ENCODE measurements at places on chromosomes 4 and X.

GRCh38 chr4:130403221-130403620, 1307.3 kb downstream of the C4orf33 start:
- DNase-seq = no peak

GRCh38 chr4:33255094-33255493, 2534.9 kb downstream of the PCDH7 start:
- no peak for DNase-seq

GRCh38 chr4:74848774-74849173, 54.5 kb upstream of the BTC start:
- DNase-seq = no peak

DNA sequence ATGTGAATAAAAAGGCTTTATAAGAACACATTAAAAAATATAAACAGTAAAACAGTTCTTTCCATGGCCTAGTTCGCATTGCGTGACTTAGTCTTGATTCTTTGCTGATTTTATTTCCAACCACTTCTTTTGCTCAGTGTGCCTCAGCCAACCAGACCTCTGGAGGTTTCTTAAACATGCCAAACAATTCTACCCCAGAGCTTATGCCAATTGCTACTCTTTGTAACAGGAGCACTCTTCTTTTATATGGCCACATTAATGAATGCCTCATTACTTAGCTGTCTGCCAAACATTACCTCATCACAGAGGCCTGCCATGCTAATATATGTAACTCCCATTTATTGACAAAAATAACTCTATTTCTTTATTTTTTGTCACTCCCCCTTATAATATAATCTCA, 202.3 kb downstream of the NDST4 start:
- DNase-seq = no peak

DNA sequence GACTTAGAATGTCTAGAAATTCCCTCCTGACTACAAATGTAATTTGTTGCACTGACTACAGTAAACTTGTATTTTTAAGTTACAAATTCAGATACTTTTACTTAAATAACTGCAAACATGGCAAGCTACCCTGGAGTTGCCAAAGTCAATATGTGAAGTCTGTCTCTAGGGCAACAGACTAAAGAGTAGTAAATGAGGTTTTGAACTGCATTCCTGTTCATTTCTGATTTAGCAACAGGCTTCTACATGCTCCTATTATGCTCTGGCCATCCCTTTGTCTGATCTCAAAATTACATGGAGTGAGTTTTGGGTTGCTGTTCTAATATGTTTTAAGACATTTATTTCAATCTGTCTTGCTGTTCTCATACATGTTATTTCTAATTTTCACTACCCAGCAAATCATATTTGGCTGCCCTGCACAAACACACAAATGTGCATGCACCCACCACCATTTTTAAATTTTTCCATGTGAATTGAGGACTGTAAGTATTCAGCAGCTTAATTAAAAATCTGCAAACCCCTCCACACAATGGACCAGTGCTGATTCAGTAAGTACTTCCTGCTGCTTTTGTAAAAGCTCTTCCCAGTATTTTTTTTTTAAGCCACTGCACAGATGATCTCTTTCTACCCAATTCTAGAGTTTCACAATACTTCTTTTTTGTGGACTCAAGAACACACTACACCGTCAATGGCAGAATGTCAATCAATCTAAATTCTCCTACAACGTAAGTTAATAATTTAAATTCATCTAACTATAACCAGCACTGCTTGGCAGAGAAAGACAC, 26.7 kb downstream of the SH3RF1 start:
- DNase-seq = peak; percentile 58

GRCh38 chr4:139014371-139015268, 961 bp upstream of the NOCT start:
- DNase-seq = no peak

- DNase-seq = no peak
Measured at GRCh38 chr4:82524570-82525152, 37.1 kb downstream of the TMEM150C start.

DNA sequence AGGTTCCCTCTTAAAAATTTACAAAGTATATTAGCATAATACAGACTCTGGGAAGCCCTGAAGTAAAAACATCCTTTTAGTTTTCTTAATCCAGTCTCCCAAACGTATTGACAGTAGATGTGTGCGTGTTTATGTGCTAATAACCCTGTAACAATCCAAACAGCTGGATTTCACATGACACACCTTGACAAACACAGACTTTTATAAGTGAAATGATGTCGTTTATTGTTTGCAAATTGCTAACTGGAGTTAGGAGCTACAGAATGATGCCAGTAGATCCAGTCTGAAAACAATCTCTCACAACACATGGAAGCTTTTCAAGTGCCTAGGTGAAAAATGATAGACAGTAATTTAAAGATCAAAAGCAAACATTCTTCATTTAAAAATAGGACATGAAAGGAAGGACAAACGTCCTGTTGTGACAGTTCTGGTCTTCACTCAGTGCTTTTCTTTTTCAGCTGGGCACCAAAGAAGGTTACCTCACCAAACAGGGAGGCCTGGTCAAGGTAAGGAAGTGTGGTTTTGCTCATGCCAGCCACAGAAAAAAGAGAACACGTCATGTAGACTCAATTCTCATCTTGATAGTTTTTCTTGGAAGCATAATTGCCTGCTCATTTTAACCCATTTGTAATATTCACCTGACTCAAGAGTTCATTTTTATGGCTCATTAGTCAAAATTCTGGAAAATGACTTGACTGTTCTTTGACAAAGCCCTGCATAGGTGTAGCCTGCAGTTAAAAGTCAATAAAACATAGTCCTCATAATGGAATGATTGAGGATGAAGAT, 32.9 kb downstream of the LAMTOR3 start:
- no peak for DNase-seq

- no peak for DNase-seq
Measured at GRCh38 chr4:47786958-47787370, 50.9 kb downstream of the CORIN start.

DNA sequence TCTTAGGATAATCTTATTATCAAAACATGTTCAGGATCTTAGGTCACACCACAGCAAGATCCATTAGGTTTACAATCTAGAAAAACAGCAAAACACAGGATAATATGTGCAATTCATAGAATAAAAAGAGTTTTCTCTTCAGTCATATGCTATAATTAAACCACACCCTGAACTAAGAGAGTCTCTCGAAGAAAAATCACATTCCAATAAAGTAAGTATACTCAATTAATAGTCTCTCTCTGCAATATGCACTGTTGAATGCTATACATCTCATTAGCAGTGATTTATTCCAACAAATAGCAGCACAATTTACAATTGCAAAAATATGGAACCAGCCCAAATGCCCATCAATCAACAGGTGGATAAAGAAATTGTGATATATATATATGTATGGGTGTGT, 383.7 kb downstream of the PPP3CA start:
- DNase-seq = no peak

GRCh38 chr4:106365613-106366012, 3.0 kb downstream of the GIMD1 start:
- no peak for DNase-seq

- no peak for DNase-seq
Measured at GRCh38 chrX:63424063-63424462, 72.9 kb upstream of the SPIN4 start.

Data from eye (tissue), 1 donor.